NCI-H1436 (cell line): ENCODE measurements at places on chromosomes 12 and 14.

GRCh38 chr14:34874386-34875030 is 652 bp downstream of the BAZ1A start:
- DNase-seq = peak; percentile 7

DNA sequence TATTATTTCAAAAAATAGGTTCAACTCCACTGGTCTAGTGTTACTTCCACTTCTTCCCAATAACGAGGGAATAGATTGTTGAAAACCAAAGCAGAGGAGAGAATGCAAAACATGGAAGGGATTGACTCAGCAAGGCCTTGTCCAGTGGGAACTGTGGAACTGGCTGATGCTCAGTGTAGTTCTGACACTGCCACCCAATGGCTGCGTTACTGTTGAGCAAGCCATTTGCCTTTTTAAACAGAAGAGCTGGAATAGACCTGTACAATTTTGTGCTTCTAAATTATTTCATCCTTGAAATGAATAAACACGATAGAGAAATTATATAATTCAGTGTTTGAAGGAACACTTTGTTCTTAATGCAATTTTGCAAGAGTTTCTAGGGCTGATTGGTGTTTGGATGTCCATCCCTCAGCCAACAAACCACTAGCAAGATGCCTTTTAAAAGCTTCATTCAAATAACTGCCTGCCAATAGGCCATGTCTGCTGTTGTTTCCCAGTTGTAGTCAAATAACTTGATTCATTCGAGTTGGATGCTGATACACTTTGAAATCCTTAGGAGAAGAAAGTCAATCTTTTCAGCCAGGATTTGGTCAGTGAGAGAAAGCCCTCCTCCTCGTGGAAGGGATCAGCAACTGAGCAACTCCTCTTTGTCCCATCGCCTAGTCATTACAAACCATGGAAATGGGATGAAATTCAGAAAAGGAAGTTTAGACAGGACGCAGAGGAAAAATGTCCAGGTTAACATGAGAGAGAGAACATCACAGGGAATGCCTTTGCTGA is 7.3 kb upstream of the MGP start:
- no peak for DNase-seq

DNA sequence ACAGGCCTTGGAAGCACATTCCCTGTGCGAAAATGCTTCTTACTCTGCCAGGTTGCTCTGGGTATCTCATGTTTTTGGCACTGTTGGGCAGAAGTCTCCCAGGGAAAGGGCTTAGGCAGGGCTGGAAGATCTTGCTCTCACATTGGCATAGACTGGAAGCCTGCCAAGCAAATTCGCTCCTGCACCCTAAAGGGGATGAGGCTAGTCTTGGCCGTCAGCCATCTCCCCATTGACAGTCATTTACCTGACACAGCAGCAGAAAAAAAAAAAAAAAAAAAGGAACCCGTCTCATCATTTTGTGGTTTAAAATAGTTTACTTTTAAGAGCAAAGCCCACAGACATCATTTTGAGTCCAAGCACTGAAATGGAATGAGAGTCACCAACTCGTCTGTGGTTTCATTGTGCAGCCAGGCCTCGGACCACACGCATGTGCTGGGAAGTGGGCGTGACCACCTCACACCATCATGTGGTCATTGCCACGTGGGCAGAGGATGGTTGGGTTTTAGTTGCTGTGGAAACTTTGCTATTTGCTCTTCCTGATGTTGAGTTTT is 84.8 kb downstream of the NRXN3 start:
- DNase-seq = peak; percentile 71

DNA sequence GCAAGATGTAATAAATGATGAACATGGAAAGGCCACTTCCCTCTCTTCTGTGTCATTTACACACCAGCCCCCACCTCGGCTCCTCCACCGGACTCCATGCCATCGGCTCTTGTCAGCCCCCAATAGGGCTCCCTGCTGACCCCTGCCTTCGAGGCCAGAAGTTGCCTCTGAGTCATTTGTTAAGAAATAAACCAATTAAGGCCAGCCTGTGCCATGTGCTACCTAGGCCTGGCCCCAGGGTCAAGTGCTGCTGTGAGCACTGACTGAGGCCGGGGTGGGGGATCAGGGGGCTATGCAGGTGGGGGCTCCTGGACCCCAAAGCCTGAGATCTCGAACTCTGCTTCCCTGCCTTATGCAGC is 53.2 kb downstream of the TESC start:
- DNase-seq = no peak

- no peak for DNase-seq
Observed at GRCh38 chr12:57836442-57837375, 9.8 kb downstream of the CTDSP2 start.

GRCh38 chr12:49684310-49684854 is 22.8 kb downstream of the FMNL3 start:
- no peak for DNase-seq

- peak; percentile 61 for DNase-seq
Observed at GRCh38 chr14:106845286-106846087, 1319.1 kb downstream of the TMEM121 start.

DNA sequence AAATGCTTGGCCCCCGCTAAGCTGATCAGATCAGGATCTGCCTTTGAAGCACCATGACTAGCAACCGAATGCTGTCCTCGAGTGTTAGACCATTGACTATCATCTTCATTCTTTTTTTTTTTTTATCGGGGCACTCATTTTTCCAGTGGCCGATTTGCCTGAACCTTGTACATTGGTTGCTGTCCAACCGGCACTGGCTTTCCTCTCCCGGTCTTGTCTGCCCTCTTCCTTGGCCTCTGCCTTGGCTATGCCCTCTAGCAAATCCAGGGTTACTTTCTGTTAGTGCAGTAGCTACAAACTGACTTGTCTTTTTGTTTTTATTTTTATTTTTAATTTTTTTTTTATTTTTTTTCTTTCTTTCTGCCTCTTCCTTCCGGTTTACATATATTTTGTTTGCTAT is 102.3 kb downstream of the ALG10 start:
- no peak for DNase-seq

- no peak for DNase-seq
Observed at GRCh38 chr14:31286456-31287293, 79.1 kb upstream of the HECTD1 start.

DNA sequence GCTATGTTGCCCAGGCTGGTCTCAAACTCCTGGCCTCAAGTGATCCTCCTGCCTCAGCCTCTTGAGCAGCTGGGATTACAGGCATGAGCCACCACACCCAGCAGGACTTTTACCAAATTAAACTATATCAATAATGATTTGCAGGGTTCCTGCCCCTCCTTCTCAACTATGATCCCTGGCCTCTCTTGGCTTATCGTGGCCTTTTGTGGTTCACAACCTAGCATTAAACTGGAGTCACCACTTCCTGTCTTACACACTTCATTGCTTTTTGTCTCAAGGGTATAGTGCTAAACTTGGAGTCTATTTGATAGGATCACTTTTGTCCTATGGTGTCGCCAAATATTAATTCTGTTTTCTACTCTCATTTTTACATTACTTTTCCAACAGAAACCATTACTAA is 64.5 kb downstream of the SEC23A start:
- DNase-seq = no peak

DNA sequence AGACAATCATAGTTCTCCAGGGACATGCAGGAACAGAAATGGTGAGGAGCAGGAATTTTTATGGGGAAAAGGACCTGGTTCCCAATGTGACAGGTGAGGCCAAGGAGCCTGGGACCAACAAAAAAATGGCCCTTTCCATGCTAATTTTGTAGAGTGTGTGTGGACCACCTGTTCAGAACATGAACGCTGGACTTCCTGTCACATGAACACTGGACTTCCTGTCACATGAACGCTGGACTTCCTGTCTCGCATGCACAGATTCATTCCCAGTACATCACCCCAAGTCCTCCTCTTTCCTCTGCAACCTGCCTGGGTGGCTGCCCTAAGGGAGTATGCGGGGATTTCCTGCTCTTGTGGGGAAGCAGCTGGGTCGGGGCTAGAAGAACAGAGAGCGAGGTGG is 10.1 kb downstream of the FGF6 start:
- DNase-seq = no peak

DNA sequence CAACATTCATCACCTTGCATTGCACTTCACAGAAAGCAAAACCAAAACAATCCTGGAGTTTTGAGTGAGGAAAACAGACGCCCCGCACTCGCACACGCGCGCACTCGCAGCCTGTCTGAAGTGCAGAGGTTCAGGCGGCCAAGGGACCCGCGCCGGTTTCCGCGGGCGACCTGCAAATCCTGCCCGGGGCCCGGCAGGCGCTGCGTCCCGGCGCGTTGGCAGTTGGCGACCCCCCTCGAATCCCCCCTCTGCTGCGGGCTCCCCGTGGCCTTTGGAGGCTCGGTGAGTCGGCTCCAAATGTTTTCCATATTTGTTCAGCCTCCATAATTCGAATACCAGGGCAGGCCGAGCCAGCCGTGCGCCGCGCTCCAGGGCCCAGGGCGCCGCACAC is at the start of gene SSPN:
SSPN (plus strand) TSS at position 324 of the 391 bp plus-strand sequence. CDS start 100 bp downstream, outside the sequence.
- no peak for DNase-seq

DNA sequence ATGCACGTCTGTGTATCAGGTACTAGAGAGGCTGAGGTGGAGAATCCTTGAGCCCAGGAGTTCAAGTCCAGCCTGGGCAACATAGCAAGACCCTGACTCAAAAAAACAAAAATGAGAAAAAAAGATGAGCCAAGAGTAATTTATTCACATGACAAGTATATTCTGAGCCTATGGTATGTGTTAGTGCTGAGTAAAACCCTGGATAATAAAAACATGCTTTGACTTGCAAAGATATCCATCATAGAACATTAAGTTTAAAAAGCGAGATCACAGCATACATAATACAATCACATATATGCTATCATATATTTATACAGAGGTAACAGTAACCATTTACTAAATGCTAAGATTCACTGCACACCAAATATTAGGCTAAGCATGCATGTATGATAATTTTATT is 23.9 kb upstream of the SLC10A1 start:
- no peak for DNase-seq

GRCh38 chr14:53055003-53055402 is 98.1 kb downstream of the DDHD1 start:
- DNase-seq = peak; percentile 6

DNA sequence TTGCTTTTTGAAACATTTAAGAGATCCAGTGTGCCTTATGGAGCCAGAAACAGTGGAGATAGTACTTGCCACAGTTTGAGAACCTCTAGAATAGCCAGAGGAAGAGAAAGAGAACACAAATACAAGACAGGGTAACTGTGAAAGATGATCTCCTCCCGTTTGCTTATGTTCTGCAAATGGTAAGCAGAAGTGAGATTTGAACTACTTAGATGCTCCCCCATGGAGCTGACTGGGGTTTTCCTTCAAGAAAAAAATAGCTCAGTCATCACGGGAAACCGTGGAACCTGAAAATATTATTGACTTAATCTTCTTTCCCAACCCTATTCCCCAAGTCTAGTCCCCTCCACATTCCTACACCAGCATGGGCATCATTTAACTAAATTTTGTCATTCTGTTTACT is 87.1 kb downstream of the KIF21A start:
- no peak for DNase-seq

GRCh38 chr14:36767603-36768281 is 106.1 kb downstream of the PAX9 start:
- DNase-seq = peak; percentile 72

DNA sequence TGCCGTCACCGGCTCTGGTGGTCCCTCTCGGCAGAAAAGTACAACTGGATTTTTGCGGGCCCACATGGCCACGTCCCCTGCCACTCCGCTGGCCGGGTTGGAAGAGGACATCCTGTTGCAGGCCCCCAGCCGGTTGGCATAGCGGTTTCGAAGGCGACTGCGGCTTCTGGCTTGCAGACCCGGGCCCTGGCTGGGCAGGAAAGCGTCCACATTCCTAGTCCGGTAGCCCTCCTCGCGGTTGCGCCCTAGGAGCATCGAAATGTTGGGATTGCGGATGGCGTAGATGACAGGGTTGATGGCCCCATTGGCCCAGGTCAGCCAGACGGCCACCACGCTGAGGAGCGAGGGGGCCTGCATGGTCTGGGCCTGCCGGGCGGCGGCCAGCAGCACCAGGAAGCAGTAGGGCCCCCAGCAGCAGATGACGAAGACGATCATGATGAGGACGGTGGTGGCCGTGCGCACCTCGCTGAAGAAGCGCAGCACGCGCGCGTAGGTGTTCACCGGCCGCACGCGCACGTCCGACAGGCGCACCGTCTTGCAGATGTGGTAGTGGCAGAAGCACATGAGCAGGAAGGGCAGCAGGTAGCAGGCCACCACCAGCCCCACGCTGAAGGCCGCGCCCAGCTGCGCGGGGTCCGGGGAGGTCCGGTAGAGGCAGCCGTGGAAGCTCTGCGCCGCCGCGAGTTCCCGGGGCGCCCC is 1.2 kb downstream of the GPR135 start:
- no peak for DNase-seq

- DNase-seq = no peak
Observed at GRCh38 chr12:69348162-69348938, at the start of gene LYZ. Gene LYZ, plus strand, starts transcription at chr12:69348381. Its CDS starts 28 bp downstream, at chr12:69348409.

DNA sequence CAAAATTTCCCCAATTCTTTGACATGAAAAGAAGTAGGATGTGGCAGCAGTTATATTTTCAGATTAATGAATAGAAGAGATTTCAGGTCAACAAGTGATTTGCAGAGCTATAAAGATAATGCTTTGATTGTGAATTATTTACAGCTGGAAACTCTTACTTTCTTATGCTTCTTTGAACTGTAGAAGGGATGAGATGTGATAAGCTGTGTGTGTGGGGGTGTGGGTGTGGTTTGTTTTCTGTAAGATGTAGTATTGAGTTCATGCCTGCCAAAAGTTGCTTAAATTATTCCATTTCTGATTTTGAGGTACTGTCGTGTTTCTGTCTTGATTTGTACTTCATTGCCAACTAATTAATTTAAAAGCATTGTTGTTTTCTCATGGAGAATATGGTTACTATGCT is 22.7 kb downstream of the AEBP2 start:
- no peak for DNase-seq

- DNase-seq = no peak
Observed at GRCh38 chr14:25488961-25489360, 439.0 kb upstream of the STXBP6 start.

DNA sequence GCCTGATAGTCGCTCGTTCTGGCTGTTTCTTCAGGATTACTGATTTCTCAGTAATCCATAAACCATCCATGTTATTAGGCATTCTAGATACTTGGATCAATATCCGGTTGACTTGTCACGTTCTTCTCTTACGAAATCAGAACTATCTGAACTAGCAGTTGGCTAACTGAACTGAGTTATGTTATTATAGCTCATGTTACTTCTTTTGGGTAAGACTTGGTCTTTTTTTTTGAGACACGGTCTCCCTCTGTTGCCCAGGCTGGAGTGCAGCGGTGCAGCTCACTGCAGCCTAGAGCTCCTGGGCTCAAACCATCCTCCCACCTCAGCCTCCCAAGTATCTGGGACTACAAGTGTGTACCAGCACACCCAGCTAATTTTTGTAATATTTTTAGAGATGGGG is 178.6 kb downstream of the PRKCH start:
- DNase-seq = no peak

DNA sequence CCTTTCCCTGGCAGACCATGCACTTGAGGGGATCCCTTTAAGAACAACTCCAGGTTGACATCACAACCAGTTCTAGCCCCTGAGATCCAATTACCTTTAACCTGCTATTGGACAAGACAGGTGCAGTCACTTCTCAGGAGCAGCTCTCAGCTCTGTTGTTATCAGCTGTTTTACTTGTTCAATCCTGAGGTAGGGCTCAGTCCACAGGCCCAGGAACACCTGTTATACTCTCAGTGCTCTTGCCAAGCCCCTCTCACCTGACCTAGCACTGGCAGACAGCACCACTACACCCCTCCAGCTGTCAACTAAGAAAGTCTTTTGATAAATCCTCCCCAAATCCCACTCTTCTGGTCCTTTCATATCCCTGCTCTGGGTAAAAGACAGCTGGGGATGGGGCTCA is 163.9 kb upstream of the TMTC2 start:
- DNase-seq = no peak
